Activated naive CD8-positive, alpha-beta T cell treated with anti-CD3 and anti-CD28 coated beads, Interleukin-2, amount 50 U/mL, for 24 hours (primary cell): ENCODE measurements at places on chromosomes 7 and 10.

DNA sequence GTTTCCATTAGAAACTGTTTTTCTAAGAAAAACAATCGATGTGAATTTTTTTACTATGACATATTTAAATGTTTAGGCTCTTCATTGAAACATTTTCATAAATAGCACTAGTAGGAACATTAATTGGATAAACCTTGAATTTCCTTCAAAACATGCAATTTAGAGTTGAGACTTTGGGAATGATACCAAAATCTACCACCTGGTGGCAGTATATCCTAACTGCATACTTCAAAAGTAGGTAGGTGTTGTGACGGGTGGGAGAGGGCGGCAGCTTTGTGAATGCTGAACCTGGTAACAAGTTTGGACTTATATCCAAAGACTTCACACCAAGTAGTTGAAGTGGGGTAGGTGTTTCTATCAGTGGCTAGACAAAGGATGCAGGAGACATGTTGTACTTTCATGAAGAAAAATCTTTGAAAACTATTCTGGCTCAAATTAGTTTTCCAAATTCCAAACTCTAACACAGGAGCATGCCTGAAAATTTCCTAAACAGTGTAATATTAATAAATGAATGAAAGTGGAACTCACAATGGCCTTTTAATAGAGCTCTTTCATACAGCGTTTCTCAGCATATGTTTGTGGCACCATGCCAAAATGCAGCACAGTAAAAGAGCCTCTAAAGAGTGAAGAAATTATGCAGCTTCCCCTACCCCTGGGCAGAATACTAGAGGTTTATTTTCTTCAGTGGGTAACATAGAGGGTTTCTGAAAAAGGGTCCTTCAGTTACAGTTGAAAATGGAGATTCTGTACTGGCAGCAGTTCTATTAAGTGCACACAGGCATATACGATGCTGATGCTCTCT, 201.0 kb upstream of the TPK1 start:
- H3K4me3 ChIP-seq, result no peak overlapping the region
- H3K36me3 ChIP-seq, result no peaks in the 10 kb centered on the region
- peak; percentile 25 for DNase-seq
- H3K27me3 ChIP-seq, result peaks cover 8% of the 10 kb centered on the region
- H3K4me1 ChIP-seq, result peaks cover 2% of the 10 kb centered on the region

DNA sequence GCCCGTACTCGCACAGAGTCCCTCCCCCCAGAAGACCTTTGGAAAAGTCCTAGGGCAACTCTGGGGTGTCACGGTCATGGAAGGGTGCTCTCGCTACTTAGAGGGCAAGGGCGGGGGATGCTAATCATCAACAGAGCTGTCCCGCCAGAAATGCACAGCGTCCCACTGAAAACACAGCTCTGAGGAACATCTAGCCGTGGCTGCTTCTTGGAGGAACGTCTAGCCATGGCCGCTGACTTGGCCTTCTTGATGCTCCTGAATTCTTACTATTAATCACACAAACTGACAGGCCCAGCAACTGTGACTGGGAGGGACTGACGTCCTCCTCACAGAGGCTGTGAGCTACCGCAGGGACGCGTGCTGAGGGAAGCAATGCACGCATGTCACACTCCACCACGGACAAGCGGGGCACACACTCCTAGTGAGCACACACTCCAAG, 1.7 kb downstream of the TUBGCP2 start:
- H3K36me3 ChIP-seq, result peaks cover 26% of the 10 kb centered on the region
- peaks cover 37% of the 10 kb centered on the region for H3K4me1 ChIP-seq
- no peak for DNase-seq
- peak overlapping the region; percentile 98 for H3K4me3 ChIP-seq
- H3K27ac ChIP-seq, result peak overlapping the region; percentile 99

- peak overlapping the region; percentile 93 for H3K27ac ChIP-seq
- peak overlapping the region; percentile 75 for H3K4me3 ChIP-seq
- DNase-seq, result no peak
- no peaks in the 10 kb centered on the region for H3K27me3 ChIP-seq
- peaks cover 44% of the 10 kb centered on the region for H3K4me1 ChIP-seq
- H3K36me3 ChIP-seq, result peaks cover 3% of the 10 kb centered on the region
Measured at GRCh38 chr10:79137300-79137756, 68.6 kb downstream of the ZMIZ1 start.

DNA sequence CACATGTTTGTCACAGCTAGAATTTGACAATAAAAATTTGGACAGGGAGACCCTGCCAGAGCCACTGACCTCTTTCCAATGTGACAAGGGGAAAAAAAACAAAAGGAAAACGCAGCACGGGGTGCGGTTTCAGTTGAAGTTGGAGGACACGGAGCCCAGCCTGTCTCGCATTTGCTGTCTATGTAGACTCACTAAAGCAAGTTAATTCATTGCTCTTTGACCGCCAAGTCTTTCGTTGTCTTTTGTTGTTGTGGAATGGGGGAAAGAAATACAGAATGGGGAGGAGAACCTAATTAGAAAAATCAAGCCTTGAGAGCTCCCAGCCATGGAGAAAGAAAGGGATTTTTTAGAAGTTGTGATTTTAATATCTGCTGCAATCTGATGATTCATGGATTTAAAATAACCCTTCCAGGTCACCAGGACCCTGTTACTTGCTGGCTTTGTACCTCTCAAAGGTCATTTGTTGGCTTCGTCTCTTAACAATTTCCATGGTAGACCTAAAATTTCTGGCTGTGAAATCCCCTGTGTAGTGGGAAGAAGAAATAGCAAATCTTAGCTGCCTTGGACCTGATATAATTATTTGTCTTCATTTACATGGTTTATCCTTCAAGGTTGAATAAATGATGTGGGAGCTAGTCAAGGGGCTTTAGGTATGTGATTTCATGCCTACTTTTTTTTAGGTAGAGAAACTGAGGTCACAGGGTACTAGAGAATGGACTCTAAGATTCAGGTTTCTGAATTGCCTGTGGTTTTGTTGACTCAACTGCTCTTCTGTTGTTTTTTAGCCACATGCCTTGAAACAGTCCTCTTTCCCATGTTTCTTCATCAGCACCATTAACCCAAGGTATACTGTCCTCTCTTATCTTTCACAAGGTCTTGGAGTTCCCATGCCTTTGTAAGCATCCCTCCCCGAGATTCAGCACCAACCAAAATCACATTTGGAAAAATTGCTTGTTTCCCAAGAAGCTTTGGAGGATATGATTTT, 78.7 kb downstream of the TCF7L2 start:
- H3K27me3 ChIP-seq, result peaks cover 17% of the 10 kb centered on the region
- no peak overlapping the region for H3K4me3 ChIP-seq
- H3K36me3 ChIP-seq, result no peaks in the 10 kb centered on the region

DNA sequence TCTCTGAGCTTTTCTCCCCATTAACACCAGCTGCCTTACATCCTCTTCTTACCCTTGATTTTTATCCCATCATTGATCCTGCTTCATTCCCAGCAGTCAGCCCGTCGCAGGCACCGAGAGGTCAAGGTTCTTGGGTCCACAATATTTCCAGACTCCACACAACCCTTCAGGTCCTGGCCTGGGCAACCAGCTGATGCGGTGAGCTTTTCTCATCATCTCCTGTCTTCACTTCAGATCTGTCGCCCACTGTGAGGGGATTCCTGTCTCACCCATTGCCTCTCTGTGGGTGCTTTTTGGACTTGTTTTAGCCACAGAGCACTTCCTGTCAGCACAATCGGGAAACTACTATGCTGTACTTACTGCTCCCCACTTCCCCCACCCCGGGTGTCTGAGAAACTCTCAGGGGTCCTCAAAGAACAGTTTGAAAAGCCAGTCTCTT, 8.4 kb upstream of the PVRIG start:
- peak overlapping the region; percentile 73 for H3K4me3 ChIP-seq
- peak overlapping the region; percentile 81 for H3K27ac ChIP-seq
- peaks cover 71% of the 10 kb centered on the region for H3K4me1 ChIP-seq
- no peaks in the 10 kb centered on the region for H3K27me3 ChIP-seq

DNA sequence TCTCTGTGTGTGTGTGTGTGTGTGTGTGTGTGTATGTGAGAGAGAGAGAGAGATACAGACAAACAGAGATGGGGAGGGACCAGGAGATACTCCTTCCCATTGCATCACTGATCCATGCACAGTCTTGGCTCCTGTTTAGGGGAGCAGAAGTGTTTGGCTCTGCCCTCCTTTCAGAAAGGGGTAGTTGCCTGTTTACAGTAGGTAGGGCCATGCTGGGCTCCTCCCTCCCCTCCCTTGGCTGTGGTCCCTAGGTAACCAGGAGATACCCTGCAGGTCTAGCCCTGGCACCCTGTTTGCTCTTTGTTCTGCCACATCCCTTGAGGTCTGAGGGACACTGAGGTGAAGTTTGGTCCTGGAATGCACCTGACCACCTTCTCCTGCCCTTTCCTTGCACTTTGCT, 95.3 kb downstream of the RAMP3 start:
- DNase-seq, result no peak
- H3K4me3 ChIP-seq, result no peak overlapping the region
- no peaks in the 10 kb centered on the region for H3K4me1 ChIP-seq
- H3K36me3 ChIP-seq, result no peaks in the 10 kb centered on the region

GRCh38 chr7:36045326-36045725, 107.7 kb upstream of the EEPD1 start:
- H3K27ac ChIP-seq, result no peak overlapping the region
- H3K36me3 ChIP-seq, result no peaks in the 10 kb centered on the region
- no peak overlapping the region for H3K4me3 ChIP-seq
- H3K4me1 ChIP-seq, result no peaks in the 10 kb centered on the region
- no peak for DNase-seq

- H3K27me3 ChIP-seq, result peaks cover 20% of the 10 kb centered on the region
- no peaks in the 10 kb centered on the region for H3K36me3 ChIP-seq
- H3K4me3 ChIP-seq, result no peak overlapping the region
- H3K4me1 ChIP-seq, result peaks cover 11% of the 10 kb centered on the region
Measured at GRCh38 chr10:4514445-4515108, 311.4 kb upstream of the AKR1E2 start.

DNA sequence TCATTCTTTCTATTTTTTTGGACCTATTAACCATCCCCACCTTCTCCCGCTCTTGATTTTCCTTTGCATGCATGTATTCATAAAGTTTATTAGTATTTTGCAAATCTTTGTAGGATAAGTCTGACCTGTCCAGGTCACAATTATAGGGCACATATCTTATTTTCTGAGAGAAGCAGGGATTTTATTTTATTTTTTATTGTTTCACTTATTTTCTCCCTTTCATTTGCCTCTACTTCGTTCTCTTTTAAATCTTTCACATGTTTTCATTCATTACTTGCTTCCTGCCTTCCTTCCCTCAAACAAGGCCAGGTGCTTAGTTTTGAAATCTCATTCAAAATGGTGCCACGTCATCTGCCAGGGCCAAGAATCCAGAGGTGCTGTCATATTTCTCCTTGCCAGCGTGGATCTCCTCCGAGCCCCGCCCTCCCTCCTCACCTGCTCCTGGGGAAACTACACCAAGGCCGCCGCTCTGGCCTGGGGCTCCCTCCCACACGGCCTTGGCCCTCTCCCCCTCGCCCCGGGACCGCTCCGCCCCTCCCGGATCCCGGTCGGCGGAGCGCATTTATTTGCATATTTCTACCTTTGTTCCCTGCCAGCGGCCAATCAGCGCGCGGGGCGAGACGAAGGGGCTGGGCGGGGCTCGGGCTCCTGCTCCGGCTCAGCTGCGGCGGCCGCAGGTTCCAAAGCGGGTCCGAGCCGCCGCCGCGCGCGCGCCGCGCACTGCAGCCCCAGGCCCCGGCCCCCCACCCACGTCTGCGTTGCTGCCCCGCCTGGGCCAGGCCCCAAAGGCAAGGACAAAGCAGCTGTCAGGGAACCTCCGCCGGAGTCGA, at the start of gene TSPAN13:
TSS of gene TSPAN13 (plus strand) at position 654 of the 830 bp plus-strand sequence. CDS start 213 bp downstream, outside the sequence.
- no peaks in the 10 kb centered on the region for H3K36me3 ChIP-seq
- H3K4me1 ChIP-seq, result peaks cover 17% of the 10 kb centered on the region
- DNase-seq, result peak; percentile 75
- peaks cover 37% of the 10 kb centered on the region for H3K27me3 ChIP-seq
- H3K27ac ChIP-seq, result peak within 1 kb of the TSS; percentile 40

DNA sequence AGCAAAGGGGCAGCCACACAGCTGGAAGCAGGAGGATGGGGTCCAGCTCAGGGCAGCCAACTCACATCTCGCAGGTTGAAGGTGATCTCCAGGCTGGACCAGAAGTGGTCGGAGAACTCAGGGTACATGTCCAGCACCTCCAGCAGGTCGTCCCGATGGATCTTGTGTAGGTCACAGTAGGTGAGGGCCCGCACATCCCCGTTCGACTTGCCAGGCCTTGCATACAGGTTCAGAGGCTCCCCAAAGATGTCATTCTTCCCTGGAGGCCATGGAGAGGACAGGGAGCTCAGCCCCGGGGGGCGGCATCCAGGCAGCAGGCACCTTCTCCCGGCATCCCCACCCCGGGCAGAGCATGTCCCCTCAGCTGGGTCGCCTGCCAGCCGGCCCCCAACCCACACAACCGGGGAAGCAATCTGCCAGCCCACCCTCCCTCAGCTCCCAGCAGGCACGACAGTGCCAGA, 29.3 kb downstream of the KCNH2 start:
- H3K36me3 ChIP-seq, result no peaks in the 10 kb centered on the region
- no peak overlapping the region for H3K27ac ChIP-seq
- H3K4me3 ChIP-seq, result no peak overlapping the region
- H3K27me3 ChIP-seq, result peaks cover 9% of the 10 kb centered on the region

DNA sequence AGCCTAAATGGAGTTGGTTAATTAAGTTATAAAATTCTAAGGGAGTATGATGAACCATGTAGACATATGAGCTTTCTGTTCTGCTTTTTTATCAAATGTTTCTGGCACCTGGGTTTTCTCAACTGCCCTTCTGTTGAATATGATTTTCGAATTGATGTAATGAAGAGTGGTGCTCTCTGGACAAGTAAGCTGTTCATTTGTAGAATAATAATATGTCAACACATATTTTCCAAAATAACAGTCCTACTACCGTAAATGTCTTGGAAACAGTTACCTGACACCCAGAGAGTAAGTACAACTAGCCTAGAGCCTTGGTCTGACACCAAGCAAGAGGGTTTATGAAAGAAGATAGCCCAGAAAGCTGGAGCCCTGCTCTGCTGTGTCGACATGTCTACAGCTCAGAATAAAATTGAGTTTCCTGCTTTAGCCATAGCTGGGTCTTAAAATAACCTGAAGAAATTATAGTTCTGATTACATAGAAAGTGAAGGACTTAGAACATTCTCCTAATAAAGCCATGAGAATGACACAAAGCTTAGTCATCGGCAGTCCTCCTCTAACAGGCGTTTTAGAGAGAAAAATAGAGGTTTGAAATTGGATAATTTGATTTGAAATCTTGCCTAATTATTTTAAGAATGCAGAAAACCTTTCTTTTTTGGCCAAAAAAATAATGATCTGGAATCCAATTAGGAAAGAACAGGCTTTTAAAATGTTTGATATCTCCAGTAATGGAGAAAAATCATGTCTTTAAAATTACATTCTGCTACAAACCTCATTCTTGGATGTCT, 25.1 kb downstream of the HDAC9 start:
- peak overlapping the region; percentile 55 for H3K27ac ChIP-seq
- no peaks in the 10 kb centered on the region for H3K27me3 ChIP-seq
- no peak for DNase-seq
- peaks cover 16% of the 10 kb centered on the region for H3K4me1 ChIP-seq
- H3K4me3 ChIP-seq, result no peak overlapping the region

- peaks cover 18% of the 10 kb centered on the region for H3K27me3 ChIP-seq
- H3K27ac ChIP-seq, result no peak overlapping the region
- H3K4me3 ChIP-seq, result no peak overlapping the region
Measured at GRCh38 chr10:593901-594457, 95.5 kb downstream of the DIP2C start.

GRCh38 chr7:132877573-132877972, 204.3 kb downstream of the CHCHD3 start:
- peaks cover 24% of the 10 kb centered on the region for H3K36me3 ChIP-seq
- no peak for DNase-seq
- peaks cover 11% of the 10 kb centered on the region for H3K4me1 ChIP-seq
- H3K27me3 ChIP-seq, result no peaks in the 10 kb centered on the region
- H3K27ac ChIP-seq, result no peak overlapping the region

GRCh38 chr7:7720193-7720592, 1.8 kb upstream of the RPA3 start:
- no peak overlapping the region for H3K27ac ChIP-seq
- no peaks in the 10 kb centered on the region for H3K27me3 ChIP-seq
- peaks cover 15% of the 10 kb centered on the region for H3K36me3 ChIP-seq
- peaks cover 36% of the 10 kb centered on the region for H3K4me1 ChIP-seq
- DNase-seq, result no peak
- no peak overlapping the region for H3K4me3 ChIP-seq
